ENCODE measurements at places on chromosomes 4 and X. TPM values are rescaled to one million over a fixed set of nuclear protein-coding genes. Genes with fewer than 3 reads are reported as not detected.

Gene TRPC3
- under 0.01 TPM for total RNA-seq

Gene AADAT
- total RNA-seq, result 2.0 TPM

Gene SH3TC1
- 17.8 TPM for total RNA-seq

Gene SMARCA1
- total RNA-seq, result 47.9 TPM

Gene FREM3
- under 0.01 TPM for total RNA-seq

Gene SH3BP2
- 7.9 TPM for total RNA-seq

Gene NAP1L3
- total RNA-seq, result 7.9 TPM

Gene PACRGL
- 19.4 TPM for total RNA-seq

Gene MAGEE2
- not detected for total RNA-seq

Gene PPP1R2C
- not detected for total RNA-seq

Gene NEUROG2
- not detected for total RNA-seq

Gene NAA11
- not detected for total RNA-seq

Gene NOX1
- total RNA-seq, result not detected

Gene HS6ST2
- not detected for total RNA-seq

Gene LRPAP1
- total RNA-seq, result 124 TPM
